Inflammatory macrophage (primary cell): ENCODE measurements at places on chromosomes 6 and 20.

- DNase-seq = peak; percentile 75
Measured at GRCh38 chr6:119669221-119669620, 319.7 kb upstream of the MAN1A1 start.

DNA sequence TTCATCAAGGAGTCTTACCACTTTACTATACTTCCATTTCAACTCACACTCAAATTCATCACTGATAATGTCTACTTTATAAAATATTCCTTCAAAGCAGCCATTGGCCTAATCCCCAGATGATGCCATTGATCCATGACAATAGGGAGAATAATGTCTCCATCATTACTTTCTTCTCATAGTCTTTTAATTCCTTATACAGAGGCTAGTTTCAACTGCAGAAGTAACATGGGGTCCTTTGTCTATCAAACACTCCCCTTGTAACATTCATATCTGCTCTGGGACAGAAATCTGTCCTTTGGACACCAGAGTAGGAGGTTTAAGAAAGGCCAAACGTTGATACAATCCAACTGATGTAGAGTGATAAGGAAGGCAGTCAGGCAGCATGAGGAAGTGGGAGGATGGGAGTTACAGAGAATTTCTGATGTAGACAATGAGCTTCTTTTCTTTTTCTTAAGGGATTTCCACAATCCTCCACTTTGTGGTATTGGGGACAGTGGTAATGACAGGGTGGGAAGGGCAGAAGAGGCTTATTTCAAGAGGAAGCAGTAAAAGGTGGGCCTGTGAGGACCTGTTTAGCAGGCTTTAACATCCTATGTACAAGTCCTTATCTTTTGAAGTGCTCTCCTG lies 18.9 kb upstream of the HLA-DOA start:
- peak; percentile 41 for DNase-seq

DNA sequence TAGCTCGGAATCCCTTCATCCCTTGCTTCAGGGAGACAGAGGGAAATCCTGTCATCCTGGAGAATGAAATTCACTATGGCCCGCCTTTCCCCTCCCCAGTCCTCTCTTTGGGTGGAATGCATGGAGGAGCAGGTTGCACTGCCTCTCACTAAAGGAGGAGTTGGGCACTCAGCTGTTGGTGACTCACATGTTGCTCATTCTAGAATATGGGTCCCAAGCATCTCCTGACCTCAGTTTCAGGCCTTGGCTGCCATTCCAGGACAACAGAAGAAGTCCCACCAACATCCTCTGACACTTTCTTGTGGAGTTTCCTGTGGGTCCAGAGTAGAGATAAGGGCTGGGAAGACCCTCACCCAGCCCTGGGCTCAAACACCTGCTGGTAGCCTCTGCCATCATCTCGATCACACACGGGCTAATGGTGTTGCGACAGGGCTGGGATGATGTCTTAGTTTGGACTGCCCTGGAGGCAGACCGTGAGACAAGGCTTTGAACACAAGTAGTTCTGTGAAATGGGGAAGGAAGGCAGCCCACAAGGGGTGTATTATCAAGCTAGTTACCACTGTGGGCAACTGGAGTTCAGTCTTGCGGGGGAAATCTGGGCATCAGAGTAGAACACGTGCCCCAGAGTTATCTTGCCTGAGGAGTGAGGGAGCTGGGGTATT lies 52.4 kb upstream of the RNF24 start:
- DNase-seq = peak; percentile 80

DNA sequence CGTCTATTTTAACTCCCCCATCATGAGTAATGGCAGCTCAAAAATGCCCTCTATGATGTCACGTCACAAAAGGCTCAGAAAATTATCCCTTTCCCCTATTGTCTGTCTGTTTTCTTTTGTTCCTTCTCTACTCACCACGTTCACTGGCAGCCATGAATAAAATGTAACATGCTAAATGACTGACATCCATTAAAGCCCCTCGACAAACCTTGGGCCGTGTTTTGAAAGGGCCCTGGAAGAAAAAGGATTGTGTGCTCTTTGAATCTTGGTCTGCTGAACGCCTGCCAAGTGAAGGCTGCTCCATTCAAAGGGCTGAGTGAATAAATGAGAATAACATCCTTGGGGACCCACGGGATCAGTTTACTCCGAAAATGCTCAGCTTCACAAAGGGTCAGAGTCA lies 118.7 kb downstream of the RPS12 start:
- no peak for DNase-seq

DNA sequence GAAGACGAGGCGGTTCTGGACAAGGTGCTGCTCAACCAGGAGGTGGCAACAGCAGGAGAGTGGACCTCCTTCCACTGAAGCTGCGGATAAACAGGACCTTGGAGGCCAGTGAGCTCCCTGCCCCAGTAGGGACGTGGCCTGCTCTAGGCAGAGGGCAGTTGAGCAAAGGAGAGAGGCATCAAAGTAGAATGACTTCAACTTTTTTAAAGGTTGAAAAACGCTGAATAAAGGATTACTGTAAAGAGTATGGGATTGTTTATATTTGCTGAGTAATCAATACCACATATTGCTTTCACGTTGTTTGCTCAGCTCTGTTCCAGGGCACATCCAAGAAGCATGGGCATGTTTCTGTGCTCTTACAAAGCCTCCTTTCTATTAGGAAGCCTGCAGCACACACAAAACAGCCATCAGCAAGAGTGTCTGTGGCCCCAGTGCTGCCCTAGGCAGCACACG lies 48.1 kb downstream of the ERMARD start:
- DNase-seq = no peak

GRCh38 chr6:90650041-90650940 lies 63.4 kb upstream of the MAP3K7 start:
- no peak for DNase-seq

- peak; percentile 58 for DNase-seq
Measured at GRCh38 chr6:138509371-138509770, 10.1 kb upstream of the NHSL1 start.

- DNase-seq = no peak
Measured at GRCh38 chr20:15487682-15488081, 1085.6 kb downstream of the KIF16B start.

- DNase-seq = no peak
Measured at GRCh38 chr6:118485601-118486550, 62.2 kb upstream of the PLN start.

DNA sequence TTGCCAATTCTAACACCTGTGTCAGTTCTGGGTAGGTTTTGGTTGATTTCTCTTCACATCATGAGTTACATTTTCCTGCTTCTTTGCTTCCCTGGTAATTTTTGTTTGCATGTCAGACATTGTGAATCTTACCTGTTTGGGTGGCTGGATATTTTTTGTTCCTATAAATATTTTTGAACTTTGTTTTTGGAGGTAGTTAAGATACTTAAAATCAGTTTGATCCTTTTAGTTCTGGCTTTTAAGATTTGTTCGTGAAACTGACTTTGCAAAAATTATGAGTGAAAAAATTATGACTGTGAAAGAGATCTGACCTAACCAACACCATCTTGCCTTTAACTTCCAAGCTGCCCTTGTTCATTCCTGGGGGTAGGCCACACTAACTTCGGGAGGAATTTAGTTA lies 69.5 kb downstream of the BCAS1 start:
- no peak for DNase-seq

DNA sequence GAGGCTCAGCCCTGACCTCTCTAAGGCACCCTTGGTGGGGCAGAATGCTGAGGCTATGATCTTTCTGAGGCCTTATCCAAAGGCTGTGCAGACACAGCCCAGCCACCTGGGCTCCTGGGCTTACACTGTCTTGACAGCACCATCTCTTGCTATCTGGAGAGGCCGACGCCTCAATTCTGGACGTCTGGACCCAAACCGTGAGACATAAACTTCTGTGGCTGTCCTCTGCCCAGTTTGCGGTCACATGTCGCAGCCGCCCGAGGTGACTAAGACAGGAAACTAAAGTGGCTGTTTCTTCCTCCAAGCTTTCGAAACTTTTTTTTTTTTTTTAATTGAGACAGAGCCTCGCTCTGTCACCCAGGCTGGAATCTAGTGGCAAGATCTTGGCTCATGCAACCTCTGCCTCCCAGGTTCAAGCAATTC lies 49.3 kb downstream of the PRR18 start:
- peak; percentile 96 for DNase-seq

- no peak for DNase-seq
Measured at GRCh38 chr6:40715570-40716403, 128.6 kb upstream of the LRFN2 start.

DNA sequence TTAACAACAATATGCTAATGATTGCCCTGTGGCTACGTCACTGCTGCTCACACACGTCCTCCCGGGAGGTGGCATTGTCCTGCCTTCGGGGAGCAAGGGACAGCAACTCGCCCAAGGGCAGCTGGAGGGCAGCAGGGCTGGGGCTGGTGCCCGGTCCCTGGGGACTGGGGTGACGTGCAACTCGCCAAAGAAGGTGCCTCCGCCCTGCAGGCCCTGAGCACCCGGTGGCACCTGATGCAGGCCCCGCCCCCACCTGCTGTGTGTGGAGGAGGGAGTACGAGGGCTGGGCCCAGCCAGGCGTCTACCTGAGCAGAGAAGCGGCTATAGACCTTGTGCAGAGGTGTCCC lies 64.8 kb upstream of the SLCO4A1 start:
- DNase-seq = no peak

- DNase-seq = no peak
Measured at GRCh38 chr6:99485395-99485773, 29.8 kb downstream of the USP45 start.

GRCh38 chr6:39211183-39211582 lies 18.1 kb downstream of the KCNK5 start:
- no peak for DNase-seq

DNA sequence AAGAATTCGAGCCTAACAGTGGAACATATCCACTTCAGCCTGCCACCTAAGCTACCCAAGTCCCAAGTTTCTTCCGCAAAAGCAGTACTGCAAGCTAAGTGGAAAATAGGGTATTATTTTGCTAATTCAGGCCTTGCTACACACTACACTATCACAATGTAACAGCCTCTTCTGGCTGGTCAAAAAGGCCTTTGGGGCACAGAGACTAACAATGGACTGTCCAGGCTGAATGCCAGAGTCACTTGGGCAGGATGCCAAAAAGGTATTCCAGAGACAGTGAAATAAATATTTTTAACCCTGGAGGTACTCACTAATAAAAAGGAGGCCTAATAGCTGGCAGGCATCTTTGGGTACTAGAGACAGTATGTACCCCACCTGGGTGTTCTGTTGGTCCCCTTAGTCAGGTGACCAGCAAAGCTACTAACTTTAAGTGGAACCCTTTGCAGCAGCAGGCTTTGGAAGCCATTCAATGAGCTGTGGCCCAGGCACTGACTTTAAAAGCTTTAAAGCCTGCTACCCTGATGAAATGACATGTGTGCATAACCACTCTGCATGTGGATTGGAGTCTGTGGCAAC lies 692.1 kb downstream of the HTR1B start:
- DNase-seq = no peak

GRCh38 chr6:132736239-132736638 lies 21.5 kb downstream of the VNN2 start:
- peak; percentile 71 for DNase-seq

- DNase-seq = no peak
Measured at GRCh38 chr20:56995635-56996075, 270.8 kb downstream of the BMP7 start.

- DNase-seq = peak; percentile 68
Measured at GRCh38 chr6:15905488-15906419, 223.1 kb upstream of the MYLIP start.

- DNase-seq = no peak
Measured at GRCh38 chr6:106048336-106048735, 37.8 kb upstream of the PRDM1 start.

GRCh38 chr20:45275338-45275737 lies 21.0 kb upstream of the SLPI start:
- DNase-seq = no peak

DNA sequence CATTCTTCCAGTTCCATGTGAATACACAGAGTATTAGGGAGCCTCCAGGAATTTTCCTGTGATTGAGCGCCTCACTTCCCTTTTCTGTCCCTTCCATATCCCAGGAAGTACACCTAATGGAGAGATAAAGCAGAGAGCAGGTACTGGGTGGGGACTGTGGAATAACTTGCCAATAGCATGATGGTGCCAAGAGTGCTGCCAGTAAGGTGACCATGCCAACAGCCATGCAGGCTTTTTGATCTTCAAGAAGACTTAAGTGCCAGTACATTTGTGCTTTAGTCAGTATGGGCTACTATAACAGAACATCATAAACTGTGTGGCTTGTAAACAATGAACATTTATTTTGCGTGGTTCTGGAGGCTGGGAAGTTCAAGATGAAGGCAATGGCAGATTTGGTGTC lies 160.2 kb upstream of the RIMS1 start:
- no peak for DNase-seq

GRCh38 chr6:168828800-168829199 lies 387.8 kb downstream of the SMOC2 start:
- DNase-seq = no peak

DNA sequence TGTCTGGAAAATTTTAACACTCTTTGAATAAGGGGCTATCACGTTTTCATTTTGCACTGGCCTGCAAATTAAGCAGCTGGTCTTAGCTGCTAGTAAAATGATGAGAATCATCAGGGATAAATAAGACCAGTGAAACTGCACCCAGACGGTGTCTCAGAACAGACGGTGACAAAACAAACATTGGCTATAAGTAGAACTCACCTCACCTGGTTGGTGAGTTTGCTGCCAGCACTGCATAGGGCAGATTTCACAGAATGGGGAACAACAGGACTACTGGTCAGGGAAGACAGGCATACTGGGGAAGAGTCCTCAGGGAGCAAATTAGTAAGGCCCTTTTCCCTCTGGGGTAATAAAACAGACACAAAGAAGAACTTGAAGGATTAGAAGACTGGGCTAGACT lies 175.9 kb upstream of the CITED2 start:
- no peak for DNase-seq

DNA sequence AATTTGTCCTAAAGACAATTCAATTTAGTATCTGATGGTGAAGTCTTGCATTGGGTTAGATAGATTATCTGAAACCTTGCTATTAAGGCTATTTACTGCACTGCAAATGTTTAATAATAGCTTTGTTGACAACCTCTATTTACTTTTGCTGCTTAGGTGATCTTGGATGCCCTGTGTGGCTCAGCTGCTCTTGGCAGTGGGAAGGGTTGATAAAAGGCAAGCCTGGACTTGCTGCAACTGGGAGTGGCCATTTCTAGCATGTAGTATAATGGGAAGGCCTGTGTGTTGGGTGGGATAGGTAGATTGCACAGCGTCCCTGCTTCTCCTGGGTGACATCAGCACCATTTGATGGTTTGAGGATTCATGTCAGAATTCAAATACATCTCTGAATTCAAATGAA lies 49.1 kb downstream of the ARMC2 start:
- DNase-seq = no peak

GRCh38 chr6:100342830-100343229 lies 121.9 kb downstream of the SIM1 start:
- no peak for DNase-seq

GRCh38 chr20:41499961-41500725 lies 118.0 kb downstream of the CHD6 start:
- no peak for DNase-seq

GRCh38 chr6:64081453-64081852 lies 445.9 kb downstream of the PHF3 start:
- no peak for DNase-seq

GRCh38 chr6:4136354-4136831 lies 1.0 kb upstream of the ECI2 start:
- no peak for DNase-seq

- DNase-seq = no peak
Measured at GRCh38 chr6:149063468-149063867, 254.0 kb upstream of the TAB2 start.
